ENCODE measurements at places on chromosomes 1 and 21.

GRCh38 chr1:2967329-2967725 is 53.9 kb upstream of the ACTRT2 start:
- DNase-seq: no peak

DNA sequence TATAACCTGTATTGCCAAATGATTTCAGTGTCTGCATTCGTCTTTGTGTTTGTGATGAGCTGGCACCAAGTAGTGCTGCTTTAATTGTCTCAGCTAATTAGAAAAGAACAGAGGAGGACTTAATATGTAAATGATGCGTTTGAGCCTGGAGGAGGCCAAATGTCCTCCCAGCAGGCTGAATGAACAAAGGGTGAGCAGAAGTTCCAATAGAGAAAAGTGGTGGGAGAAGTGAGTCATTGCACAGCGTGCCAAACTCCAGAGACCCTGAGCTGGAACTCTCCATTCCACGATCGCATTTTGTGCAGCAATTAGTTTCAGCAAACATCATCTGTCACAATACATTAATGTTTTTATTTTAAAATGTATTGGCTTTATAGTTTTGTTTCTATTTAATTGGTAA is 17.9 kb downstream of the ETV3L start:
- no peak for DNase-seq

DNA sequence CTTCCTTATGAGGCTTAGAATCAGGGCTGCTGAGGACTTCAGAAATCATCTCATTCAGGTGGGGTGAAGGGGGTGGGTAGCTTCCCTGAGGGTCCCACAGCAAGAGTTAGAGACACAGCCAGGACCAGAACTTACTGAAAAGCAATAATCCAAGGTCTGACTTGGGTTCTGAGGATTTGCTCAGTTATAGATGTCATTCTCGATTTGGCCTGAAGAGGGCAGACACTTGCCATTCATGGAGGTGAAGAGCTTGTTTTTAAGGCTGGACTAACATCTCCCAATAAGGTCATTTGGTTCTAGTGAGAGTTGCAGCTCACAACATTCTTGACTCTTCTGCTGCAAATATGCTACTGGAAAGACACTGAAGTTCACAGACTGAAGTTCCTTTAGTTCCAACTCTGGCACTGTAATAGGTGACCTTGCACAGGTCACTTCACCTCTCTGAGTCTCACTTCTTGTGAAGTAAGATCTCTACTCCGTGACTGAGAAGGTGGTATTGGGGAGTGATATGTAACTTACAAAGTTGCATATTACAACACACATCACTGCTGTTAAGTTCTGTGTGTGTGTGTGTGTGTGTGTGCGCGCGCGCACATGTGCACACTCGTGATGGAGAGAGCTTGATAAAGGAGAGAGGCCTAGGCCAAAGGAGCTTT is 69.8 kb upstream of the DIRAS3 start:
- DNase-seq: peak; percentile 60

DNA sequence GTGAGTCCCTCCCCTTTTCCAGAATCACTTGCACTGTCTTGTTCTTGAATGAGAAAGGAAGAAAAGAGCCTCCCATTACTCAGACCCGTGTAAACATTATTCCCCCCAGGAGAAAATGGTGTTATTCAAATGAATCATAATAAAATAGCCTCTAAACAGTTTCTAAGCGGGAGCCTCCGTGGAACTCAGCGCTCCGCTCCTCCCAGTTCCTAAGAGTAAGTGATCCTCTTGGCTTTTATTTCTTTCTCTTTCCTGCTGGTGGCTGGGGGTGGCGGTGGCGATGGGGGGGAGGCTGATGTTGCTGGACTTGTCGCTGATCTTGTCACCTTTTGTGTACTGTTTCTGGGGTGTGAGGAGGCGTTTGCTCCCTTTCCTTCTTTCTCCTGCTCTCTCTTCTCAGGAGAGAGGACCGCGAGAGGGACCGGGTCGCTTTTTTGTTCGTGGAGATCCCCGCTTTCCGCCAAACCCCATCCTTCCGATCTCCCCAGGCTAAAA is 781 bp downstream of the PROX1 start:
- DNase-seq: no peak

- peak; percentile 42 for DNase-seq
Observed at GRCh38 chr1:153985341-153985912, 712 bp downstream of the RAB13 start.

DNA sequence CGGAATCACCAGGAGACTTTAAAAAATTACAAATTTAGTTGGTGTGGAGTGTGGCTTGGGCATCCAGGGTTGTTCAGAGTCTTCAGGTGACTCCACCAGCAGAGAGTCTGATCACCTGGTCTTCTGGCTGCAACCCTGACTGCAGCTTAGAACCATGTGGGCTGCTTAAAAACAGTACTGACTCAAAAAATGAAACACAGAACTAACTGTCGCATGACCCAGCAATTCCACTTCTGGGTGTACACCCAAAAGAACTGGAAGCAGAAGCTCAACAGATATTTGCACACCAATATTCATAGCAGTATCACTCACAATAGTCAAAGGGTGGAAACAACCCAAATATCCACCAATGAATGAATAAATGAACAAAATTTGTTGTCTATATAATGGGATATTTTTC is 17.3 kb downstream of the TLR5 start:
- DNase-seq: no peak

GRCh38 chr1:225654688-225655508 is 2.0 kb upstream of the ENAH start:
- DNase-seq: no peak

DNA sequence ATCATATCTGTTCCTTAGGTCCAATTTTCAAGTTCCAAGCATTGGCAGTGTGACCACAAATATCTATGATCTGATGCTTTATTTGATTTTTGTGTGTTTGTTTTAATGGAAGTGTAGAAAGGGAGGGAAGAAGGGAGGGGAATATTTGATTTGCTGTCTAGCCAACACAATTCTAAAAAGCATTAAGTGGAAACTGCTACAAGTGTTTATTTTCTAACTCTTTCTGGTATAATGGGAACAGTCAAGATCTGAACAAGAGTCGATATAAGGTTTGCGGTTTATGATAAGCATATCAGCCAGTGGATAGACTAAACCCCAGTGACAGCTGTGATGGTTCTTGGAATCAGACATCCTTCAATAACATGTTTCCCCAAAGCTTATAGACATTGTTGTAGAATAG is 267.8 kb upstream of the SNX7 start:
- DNase-seq: no peak

- no peak for DNase-seq
Observed at GRCh38 chr1:37845786-37846185, 13.6 kb downstream of the MTF1 start.

- peak; percentile 89 for DNase-seq
Observed at GRCh38 chr1:154998818-154999570, 3.6 kb upstream of the ZBTB7B start.

GRCh38 chr1:80054129-80054528 is 1047.6 kb upstream of the ADGRL4 start:
- no peak for DNase-seq

DNA sequence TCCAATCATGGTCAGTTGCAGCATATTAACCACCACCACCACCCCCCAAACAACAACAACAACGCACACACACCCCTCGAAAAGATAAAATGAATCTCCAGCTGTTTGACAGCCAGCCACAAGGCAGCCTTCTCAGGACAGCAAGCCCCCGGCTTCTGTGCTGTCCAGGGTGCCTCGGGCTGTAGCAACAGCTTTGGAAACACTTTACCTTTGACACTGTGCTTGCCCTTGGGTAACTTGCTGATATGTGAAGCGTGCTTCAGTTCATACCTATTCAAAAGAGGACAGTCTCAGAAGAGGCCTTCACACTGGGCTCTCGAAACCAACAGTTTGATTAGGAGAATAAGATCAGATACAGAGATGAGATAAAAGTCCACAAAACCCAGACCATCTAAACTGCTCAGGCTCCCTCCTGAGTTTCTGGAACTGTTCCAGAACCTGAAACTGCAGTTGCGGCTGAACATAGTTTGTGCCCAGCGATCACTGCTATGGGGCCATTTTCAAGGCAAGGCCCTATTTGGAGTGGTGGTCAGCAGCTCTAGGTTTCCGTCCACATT is 44.9 kb downstream of the PARP1 start:
- DNase-seq: no peak

DNA sequence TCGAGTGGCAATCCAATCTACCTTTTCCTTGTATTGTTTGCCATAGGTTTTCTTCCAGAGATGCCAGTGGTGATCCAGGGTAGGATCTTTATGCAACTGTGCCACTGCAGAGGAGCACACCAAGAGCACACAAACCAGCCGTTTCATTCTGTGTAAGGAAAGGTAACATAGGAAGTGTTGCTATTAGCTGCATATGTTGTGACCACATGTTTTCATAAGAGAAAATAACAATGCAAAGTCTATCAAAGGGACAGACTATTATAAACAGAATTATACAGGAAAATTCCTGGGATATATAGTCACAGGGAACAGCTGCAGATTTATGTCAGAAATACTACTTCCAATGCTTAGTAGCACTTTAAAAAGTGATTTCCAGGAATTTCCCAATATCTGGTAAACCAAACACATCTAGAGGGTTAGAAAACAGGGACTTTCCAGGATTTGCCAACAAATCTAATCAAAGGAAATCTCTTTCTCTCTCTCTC is 919 bp downstream of the CTSS start:
- no peak for DNase-seq

- no peak for DNase-seq
Observed at GRCh38 chr1:185377831-185378230, 60.8 kb upstream of the IVNS1ABP start.

- DNase-seq: no peak
Observed at GRCh38 chr1:238401144-238401543, 510.4 kb upstream of the ZP4 start.

GRCh38 chr1:11453742-11454491 is 25.0 kb upstream of the DISP3 start:
- no peak for DNase-seq

Data from H9 (cell line).